Stimulated activated CD8-positive, alpha-beta memory T cell treated with anti-CD3 and anti-CD28 coated beads, Interleukin-7, amount 100 ng/mL, for 24 hours (primary cell): ENCODE measurements at places on chromosomes 1 and 21.

- DNase-seq, result no peak
Observed at GRCh38 chr1:204348242-204348641, 11.5 kb downstream of the PLEKHA6 start.

DNA sequence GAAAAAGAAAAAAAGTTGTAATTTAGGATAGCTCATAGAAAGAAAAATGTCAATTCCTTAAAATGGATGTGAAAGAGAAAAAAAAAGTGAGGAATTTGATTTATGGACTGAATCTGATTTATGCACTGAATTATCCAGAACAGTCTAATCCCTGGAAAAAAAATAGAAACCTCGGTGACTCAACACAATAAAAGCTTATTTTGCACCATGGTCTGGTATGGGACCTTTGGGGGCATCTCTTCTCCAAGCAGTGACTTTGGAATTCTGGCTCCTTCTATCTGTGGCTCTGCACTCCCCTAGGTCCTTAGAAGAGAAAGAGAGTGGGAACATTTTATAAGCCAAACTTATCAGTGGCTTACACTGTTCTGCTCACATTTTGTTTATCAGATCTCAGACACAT, 471.7 kb upstream of the B3GALT2 start:
- no peak for DNase-seq

DNA sequence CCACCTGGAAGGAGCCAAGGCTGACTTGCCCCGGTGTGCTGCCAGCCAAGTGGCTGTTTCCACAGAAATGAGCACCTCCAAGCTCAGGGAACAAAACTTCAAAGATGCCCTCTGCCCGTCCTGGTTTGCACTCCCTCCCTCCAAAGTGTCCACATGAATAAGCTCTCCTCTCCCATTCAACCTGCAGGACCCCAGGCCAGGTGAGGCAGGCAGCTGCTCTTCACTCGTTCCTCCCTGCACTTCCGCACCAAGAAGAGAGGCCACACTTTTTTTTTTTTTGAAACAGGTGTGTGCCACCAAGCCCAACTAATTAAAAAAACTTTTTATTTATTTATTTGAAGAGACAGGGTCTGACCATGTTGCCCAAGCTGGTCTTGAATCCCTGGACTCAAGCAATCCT, 18.5 kb upstream of the CLIC4 start:
- no peak for DNase-seq

DNA sequence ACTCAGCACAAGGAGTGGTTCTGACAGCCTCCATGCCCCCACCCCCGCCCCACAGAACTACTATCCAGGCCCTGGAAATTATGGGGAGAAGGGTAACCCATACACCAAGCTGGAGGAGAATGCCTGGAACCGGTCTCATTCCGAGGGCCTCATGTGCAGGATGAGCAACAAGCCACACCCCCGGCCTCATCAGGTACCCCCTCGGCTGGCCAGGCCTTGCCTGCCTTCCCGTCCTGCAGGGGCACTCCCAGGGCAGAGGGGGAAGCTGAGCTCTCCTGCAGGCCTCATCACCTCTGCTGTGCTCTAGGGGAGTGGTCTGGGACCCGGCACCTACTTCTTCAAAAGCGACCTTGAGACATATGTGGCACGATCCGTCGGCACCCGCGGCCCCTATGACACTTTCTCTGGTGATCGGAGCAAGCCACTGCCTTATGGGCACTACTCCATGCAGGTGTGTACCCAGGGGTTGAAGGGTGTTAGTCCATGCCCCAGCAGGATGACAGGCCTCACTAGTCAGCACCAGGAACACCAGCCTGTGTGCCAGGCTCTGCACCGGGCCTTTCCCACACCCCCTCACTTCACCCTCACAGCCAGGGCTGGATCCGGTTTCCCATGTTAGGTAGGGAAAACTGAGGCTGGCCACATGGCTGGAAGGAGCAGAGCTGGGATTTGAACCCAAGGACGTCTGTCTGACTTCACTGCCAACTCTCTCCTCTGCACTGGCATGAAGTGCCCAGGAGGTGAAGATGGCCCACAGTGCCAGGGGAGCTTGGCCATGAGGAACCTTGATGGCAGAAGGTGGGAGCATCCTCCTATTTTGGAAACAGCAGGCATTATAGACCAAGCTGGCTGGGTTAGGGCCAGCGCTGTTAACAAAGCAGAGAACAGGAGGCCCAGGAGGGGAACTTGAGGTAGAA, 10.9 kb upstream of the TTC22 start:
- no peak for DNase-seq

DNA sequence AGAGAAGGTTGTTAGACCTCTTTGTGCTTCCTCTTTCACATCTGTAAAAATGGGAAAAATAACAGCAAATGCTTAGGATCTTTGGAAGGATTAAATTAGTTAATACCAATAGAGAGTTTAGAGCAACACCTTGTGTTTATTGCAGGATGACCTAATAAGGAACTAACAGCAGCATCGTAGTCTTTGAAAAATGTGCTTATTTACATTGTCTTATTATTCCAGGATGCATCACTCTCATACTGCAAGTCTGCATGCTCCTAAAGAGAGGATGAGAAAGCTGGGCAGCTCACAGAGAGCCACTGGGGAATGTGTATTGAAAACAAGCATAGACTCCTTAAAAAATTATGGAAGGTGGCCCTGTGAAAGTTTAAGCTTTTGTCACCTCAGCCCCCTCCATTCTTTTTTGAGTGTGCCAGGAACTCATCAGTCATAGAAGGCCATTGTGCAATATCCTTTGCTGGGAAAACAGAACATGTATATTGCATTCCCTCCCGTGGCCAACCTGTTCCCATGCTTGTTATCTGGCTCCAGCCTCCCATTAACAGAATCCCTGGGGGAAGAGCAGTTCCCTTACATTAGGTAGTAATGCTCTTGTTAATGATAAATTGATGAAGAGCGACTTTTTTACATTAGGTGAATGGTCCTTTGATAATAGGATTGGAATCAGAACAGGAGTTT, 180.7 kb downstream of the ZNF326 start:
- no peak for DNase-seq

DNA sequence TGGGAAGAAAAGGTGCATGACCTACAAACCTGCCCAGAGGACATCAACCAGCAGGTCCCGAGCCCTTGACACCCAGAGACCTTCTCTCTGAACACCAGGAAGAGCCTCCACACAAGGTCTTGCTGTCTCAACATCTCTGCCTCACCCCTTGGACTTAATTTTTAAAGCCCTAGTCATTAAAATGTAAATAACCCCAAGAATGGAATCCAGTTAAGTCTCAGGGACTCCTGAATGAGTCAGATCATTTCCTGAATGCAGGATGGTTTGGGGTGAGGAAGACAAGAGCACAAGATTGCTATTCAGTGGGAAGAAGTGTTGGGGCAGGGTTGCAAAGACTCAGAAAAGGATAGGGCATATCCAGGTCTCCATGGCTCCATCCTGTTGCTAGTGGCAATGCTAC, 17.8 kb upstream of the GRIK3 start:
- no peak for DNase-seq

DNA sequence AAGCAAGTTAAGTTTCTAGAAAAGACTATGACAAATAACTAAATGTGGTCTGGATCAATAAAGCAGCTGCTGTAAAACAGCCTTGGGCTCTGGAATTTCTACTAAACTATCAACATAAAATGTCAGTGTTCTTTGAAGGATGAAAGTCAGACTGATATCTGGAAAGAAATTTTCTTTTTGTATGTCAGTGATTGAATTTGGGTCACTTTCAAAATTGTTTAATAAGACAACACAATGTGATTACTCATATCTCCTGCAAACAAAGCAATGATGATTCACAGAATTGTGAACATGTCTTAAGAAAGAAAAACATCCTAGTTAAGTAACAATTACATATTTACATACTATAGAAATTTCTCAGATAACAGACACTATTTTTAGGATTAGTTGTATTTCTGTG, 826.4 kb downstream of the PLA2G4A start:
- no peak for DNase-seq

DNA sequence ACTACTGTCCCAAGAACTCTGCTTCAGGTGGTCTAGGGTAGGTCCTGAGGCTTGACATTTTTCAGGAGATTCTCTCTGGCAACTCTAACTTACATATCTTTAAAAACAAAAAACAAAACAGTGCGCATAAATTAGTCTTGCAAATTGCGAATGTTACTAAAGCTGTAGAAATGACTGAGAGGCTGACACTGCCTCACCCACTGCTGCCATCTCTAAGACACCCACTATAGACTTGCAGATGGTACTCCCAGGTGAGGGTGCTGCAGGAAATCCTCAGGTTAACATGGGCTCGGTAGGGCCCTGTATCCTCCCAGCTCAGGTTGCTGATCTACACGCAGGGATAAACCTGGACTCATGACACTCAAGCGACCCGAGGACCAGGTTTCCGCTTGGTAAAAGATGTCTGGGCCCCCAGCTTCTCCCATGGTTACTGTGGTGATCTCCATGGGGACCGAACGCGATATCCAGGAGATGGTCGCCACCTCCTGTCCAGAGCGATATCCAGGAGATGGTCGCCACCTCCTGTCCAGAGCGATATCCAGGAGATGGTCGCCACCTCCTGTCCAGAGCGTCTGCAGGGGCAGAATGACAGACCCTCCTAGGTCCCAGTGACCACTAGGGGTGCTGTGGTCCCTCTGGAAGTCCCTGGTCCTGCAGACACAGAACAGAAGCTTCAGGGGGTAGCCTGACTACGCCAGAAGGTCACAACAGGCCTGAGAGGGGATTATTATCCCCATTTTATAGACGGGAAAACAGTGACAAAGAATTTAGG, 16.2 kb upstream of the LY9 start:
- DNase-seq, result no peak

GRCh38 chr21:43588957-43589356, 70.3 kb downstream of the HSF2BP start:
- DNase-seq, result no peak

GRCh38 chr1:217067642-217068041, 344.4 kb upstream of the ESRRG start:
- no peak for DNase-seq

DNA sequence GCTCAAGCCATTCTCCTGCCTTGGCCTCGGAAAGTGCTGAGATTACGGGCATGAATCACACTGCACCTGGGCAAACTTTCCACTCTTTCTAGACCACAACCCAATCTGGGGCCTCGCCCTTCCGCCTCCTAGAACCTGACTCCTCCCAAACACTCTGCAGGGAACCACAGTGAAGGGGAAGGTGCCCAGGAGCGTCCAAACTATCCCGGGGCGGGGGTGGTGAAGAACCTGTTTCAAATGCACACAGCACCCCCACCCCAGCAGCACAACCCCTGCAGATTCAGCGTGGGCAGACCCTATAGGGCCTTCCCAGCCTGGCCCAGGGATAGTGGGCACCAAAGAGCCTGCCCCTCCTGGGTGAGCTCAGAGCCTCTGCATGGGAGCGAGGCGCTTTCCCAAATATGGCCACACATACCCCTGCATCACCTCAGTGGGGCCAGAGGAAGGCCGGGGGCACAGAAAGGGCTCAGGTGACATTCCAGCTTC, 86.9 kb downstream of the STUM start:
- no peak for DNase-seq

- no peak for DNase-seq
Observed at GRCh38 chr1:4218619-4219018, 318.5 kb upstream of the C1orf174 start.

- no peak for DNase-seq
Observed at GRCh38 chr1:243495442-243496186, 239.8 kb downstream of the SDCCAG8 start.

DNA sequence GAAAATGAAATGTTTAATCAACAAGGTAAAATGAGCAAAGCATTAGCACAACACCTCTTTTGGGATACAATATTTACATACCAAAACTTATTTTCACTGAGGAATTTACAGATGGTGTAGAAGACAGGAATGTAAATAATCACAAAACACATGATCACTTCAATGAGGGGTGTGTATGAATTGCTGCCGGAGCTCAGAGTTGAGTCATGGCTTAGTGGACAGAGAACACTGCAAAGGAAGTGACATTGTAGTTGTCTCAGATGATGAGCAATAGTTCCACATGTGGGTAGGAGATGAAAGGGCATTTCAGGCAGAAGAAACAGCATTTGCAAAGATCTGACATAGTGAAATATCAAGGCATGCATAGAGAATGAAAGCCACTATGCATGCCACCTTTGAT, 5.6 kb upstream of the KPRP start:
- no peak for DNase-seq

DNA sequence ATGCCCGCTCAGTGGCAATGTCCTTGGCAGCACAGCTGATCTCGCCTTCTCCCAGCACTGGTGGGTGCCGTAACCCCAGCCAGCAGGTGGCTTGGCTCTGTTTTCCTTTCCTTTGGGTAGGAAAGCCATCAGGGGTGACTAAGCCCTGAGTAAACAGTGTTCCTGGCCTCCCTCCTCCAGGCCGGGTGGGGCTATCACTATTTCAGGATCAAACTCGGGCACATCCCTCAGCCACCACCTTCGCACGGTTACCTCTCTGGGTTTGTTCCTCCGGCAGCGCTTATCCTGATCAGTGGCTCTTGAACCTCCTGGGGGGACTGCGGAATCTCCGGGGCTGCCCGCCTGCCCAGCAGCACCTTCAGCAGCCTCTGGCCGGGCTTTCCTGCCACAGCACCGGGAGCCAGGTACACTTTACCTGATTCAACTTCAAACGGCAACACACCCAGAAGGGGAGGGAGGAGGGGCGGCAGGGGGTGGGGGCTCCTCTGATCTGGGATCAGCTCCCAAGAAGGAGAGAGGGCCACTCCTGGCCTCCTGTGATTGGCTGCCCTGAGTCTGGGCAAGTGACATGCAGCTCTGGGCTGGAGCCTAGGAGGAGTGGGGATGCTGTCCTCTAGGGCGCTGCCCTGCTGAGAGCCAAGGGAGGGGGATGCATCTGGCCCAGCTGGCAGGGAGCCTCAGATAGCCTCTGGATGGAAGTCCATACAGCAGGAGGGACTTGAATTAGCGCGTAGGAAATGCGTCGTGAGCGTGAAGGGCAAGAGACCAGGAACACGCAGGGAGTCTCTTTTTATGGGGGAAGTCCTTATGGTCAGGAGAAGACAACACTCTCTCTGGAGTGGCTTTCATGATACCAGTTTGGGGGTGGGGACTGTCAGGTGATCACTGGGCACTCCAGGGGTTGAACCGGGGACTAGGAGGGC, at the start of gene ASCL5:
TSS of gene ASCL5 (minus strand) at position 353 of the 923 bp plus-strand sequence. CDS start 11,812 bp downstream, outside the sequence.
- no peak for DNase-seq

DNA sequence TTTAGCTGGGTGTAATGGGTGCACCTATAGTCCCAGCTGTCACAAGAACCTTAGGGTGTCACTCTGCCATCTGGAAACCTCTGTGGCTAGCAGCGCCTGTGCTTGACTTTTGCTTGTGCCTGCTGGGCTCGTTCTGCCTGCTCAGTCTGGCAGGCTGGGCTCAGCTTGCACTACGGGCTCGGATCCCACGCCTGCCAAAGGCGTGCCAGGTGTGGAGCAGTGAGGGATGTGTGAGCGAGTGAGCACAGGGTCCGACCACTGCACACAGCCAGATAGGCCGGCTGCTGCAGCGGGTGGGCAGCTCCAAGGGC, 2.8 kb upstream of the LSM10 start:
- no peak for DNase-seq

GRCh38 chr1:33255347-33256220, 708 bp upstream of the ZNF362 start:
- DNase-seq, result no peak

DNA sequence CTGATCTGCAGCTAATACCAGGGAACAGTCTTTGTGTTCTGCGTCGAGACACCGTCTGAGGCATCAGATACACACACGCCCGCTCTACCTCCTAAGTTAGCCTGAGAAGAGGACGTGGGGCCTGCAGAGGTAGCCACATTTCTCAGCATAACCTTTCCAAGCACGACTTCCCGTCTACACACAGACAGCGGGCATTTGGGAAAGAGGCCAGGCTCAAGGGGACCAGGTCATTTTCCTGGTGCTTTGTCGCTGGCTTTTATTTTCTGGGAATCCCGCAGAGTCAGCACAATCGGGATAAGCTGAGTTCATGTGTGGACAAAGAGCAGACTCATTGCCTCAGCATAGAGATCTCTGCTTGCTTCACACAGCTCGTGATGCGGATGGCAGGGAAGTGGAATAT, 72.5 kb upstream of the SMYD2 start:
- no peak for DNase-seq

GRCh38 chr1:183473217-183473536, 878 bp downstream of the SMG7 start:
- DNase-seq, result no peak
